KBM-7 (cell line): ENCODE measurements at places on chromosomes 1 and 21.

DNA sequence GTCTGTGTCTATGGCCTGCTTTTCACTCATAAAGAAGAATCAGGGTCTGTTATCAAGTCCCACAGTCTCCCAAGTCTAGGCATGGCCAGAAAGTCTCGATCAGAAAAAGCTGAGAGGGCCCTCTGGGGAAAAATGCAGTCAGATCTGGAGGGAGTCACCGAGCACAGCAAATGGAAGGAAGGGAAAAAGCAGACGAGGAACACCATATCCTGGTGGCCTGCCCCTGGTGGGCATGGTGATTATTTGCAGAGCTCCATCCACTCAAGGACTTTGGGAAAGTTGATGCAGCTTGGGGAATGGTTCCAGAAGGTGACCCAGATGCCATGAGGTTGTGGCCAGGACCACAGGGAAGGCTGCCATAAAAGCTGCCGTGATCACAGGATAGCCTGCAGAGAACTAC, 189.1 kb downstream of the CLIC6 start:
- no peak for DNase-seq

- peak; percentile 82 for DNase-seq
These were observed 102.9 kb downstream of the VAV3 start for GRCh38 chr1:107862064-107862463.

GRCh38 chr1:45410850-45411509, 70.7 kb upstream of the MUTYH start:
- no peak for DNase-seq

DNA sequence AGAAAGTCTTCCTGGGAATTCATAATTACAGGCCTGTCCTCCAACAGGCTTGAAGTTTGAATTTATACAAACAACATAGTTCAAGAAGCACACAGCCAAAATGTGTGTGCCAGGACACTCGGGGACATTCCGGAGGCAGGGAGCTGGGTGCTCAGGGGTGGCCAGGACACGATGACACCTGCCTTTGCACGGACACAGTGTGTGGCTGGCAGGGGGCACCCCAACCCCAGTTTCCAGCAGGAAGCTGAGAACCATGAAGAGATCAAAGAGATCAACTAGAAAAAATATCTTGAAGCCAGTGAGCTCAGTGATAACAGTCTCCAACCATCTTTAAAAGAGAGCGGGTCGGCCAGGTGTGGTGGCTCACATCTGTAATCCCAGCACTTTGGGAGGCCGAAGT, 32.5 kb upstream of the TRAPPC10 start:
- no peak for DNase-seq

- DNase-seq = no peak
These were observed 55.2 kb downstream of the SDC3 start for GRCh38 chr1:30853350-30853749.

DNA sequence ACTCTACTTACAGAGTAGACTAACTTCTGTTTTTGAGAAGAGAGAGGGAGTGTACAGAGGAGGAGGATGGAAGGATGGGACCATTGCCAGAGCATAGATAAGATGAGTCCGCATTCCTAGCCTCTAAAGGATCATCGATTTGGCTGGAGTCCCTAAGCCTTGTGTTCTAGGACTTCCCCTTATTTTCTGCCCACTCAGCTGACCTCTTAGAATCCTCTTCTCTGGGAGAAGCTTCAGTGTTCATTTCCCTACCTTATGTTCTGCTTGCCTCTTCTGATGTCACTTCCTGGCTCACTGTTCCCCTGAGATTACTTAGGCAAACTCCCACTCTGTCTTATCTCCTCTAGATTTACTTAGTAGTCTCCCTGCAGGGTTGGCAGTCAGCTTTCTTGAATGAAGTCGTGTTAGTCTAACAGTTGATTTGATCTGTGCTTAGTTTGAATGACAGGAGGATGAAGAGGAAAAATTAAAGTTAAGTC, 156.7 kb downstream of the SYT2 start:
- peak; percentile 69 for DNase-seq

DNA sequence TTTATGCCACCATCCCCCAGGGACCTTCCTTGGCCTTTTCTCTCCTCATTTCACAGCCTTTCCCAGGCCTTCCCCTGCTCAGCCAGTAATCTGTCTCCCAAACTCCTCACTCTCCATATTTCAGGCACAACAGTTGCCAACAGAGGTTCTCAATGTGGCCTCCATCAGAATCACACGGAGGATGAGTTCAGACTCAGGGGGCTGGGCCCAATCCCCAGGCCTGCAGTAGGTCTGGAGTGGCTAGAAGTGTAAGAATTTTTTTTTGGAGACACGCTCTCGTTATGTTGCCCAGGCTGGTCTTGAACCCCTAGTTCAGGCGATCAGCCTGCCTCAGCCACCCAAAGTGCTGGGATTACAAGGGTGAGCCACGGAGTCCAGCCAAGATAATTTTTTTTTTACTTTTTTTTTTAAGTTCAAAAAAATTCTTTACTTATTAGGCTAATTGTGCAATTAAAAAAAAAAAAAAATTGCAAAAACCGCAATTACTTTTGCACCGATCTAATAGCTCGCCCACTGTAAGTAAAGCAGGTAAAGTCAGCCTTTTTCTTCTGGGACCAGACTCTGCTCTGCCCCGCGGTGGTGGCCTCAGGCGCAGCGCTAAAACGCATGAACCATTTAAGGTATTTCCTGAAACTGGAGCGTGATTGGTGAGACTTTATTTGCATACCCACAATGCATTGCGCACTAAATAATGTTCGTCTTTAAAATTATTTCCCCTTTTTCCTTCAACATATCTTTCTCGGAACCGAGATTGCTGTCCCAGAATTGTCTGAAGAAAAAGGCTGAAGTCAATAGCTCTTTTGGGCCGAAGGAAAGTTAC, 18.7 kb downstream of the KIAA2013 start:
- DNase-seq = peak; percentile 98

DNA sequence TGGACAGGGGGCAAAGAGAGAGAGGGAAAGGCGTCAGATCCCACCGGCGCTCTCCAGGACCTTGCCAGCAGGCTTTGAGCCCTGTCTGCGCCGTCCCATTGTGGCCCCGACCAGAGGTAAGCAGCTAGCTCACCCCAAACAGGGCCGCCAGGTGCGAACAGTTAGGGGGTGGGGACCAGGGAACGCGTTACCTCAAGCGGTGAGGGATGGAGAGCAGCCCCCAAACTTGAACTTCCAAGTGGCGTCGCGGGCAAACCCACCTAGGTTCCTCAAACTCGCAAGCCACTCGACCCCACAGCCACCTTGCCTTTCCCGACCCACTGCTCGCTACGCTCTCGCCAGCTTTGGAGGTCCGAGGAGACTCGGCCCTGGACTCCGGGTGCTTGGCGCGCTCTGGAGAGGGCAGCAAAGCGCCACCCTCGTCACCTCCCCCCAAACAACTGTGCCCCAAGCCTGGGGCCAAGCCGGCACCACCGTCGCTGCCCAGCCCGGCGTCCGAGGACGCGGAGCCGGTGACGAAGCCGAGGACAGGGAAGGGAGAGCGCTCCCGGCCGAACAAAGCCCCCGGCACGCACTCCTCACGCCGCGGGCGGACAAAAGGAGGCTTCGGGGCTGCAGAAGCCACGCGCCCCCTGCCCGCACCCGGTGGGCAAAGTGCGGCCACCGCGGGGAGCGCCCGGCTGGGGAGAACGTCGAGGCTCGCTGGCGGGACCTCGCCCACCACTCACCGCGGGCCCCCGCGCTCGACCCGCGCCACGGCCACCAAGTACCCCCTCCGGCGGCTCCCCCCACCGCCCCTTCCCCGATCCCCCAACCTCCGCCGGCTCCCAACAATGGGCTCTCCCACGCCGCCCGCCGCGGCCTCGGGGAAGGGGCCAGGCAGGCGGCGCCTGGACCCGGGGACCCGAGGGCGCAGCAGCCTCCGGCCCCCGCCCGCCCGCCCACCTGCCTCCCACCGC, 976 bp downstream of the SSBP3 start:
- no peak for DNase-seq

DNA sequence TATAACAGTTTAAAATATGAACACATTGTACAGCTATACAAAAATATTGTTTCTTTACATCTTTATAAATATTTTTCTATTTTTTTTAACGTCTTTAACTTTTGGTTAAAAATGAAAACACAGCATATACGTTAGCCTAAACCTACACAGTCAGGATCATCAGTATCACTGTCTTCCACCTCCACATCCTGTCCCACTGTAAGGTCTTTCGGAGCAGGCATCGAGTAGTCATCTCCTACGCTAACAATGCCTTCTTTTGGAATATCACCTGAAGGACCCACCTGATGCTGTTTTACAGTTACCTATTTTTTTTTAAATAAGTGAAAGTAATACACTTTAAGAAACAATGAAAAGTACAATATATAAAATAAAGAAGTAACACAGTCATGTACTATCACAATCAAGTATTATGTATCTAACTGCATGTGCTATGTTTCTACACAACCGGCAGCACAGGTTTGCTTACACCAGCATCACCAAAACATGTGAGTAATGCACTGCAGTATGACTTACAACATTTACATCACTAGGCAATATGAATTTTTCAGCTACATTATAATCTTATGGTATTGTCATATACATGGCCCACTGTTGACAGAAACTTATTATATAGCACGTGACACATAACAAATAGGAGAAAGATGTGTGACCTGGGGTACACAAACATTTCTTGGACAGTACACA, 254.4 kb downstream of the AKT3 start:
- no peak for DNase-seq

- peak; percentile 24 for DNase-seq
These were observed 36.0 kb downstream of the EBNA1BP2 start for GRCh38 chr1:43135857-43136781.

DNA sequence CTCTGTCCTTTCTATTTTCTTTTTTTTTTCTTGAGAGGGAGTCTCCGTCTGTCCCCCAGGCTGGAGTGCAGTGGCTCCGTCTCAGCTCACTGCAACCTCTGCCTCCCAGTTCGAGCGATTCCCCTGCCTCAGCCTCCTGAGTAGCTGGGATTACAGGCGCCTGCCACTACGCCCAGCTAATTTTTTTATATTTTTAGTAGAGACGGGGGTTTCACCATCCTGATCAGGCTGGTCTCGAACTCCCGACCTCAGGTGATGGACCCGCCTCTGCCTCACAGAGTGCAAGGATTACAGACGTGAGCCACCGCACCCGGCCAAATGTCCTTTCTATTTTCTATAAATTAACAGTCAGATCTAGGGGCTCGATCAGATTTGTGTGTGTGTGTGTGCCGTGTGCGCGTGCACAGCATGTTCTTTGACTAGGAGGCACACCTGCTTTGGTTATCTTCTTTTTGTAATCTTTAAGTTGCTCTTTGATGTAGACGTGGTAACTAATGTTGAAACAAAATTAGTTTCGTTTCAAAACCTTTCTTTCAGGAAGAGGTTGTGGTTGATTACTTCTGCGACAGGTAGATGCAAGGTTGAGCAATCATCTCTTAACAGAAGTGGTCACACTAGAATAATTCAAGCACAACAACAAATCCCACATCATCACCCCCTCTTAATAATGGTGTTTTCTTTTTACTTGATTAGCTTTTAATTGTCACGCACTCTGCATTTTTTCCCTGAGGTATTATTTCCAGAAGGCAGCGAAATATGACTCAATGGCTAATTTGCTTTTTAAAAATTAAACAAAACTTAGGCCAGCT, 779 bp upstream of the DEGS1 start:
- no peak for DNase-seq

DNA sequence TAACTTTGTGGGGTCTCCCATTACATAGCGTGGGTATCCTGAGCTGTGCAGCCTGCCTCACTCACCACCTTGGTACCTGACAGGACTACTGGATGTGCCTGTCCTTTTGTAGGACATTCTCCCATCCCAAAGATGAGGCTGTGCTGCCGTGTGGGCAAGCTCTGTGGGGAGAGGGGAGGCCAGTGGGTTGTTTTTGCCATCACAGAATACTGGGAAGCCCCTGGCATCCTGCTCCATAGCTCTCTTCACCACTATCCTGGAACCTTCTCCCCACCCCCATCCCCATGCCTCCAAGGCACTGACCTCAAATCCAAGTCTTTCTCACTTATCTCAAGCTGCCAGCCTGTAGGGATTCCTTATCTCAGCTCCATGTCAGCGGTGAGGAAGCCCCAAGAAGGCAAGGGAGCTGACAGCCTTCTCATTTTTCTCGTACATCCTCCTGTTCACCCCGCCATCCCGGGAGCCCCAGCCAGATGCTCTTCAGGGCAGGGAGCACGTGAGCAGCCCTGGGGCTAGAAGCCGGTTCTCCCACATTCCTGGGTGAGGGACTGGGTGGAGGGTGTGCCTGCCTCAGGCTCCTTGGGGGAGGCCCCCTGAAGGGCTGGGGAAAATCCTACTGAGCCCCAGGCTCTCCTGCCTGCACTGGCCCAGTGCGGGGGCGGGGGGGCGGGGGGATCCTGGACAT, 2.4 kb upstream of the ELF3 start:
- no peak for DNase-seq

DNA sequence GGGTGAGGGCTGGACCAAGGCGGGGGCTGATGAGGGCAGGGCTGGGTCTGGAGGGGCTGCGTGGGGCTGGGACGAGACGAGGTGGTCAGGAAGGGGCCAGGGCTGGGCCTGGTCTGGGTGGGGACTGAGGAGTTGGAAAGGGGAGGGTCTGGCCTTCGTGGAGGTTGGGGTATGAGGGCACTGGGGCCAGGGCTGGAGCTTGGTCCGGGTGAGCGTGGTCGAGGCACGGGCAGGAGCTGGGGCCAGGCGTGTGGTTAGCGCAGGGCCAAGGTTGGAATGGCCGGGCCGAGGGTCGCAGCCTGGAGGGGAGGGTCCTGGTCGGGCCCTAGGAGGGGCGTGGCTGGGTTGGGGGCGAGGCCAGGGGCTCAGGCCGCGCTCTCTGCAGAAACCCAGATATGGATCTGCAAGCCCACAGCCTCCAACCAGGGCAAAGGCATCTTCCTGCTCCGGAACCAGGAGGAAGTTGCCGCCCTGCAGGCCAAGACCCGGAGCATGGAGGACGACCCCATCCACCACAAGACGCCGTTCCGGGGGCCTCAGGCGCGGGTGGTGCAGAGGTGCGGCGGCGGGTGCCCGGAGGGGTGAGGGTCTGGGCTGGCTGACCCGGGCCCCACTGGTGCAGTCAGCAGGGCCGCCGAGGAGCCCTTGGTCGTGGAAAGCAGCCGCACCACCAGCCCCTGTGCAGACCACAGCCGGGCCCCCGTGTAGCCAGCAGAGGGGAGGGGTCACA, 9.0 kb downstream of the TTLL10 start:
- DNase-seq = no peak

DNA sequence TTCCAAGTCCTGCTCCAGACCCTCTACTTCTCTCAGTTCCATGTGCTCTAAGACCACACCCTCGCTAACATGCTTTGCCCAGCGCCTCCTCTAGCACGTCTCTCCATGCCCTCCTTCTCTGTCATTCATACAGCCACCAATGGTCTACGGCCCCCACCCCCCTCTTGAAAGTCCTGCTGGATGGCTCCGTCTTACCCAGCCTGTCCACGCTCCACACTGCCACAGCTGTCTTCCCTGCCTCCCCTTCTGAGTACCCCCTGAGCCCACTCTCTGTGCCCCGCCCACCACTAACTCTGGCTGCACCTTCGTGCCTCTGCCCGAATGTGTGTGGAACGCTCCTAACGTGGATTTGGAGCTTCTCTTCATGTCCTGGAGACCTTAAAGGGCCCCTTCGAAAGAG, 244.6 kb downstream of the TRABD2B start:
- no peak for DNase-seq

GRCh38 chr1:168689726-168690602, 39.0 kb downstream of the DPT start:
- no peak for DNase-seq

GRCh38 chr1:10564063-10564462, 89.3 kb downstream of the PEX14 start:
- no peak for DNase-seq

GRCh38 chr1:212700223-212700891, 717 bp upstream of the BATF3 start:
- no peak for DNase-seq

GRCh38 chr1:108598340-108598739, 38.4 kb downstream of the EEIG2 start:
- DNase-seq = no peak
